ENCODE measurements at places on chromosomes 6 and 20.

DNA sequence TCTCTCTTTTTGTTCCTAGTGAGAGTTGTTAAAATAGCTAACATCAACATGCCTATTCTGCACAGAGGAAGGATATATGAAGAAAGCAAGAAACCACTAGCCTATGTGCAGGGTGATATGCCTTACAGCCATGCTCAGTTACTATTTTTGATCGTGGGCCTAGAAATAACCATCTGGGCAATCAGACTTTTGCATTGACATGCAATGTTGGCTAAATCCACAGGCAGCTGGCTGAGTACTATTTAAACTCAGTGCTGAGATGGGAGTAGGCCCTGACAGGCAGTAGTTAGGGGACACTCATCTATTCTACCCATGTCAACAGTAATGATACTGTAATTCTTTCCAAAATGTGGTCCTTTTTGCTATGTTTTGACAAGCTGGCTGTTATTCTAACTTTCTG lies 89.6 kb downstream of the HDGFL1 start:
- no peak for DNase-seq

GRCh38 chr20:61878478-61879302 lies 187.0 kb downstream of the TAF4 start:
- DNase-seq = no peak

GRCh38 chr20:58458342-58459057 lies 56.7 kb downstream of the APCDD1L start:
- no peak for DNase-seq

DNA sequence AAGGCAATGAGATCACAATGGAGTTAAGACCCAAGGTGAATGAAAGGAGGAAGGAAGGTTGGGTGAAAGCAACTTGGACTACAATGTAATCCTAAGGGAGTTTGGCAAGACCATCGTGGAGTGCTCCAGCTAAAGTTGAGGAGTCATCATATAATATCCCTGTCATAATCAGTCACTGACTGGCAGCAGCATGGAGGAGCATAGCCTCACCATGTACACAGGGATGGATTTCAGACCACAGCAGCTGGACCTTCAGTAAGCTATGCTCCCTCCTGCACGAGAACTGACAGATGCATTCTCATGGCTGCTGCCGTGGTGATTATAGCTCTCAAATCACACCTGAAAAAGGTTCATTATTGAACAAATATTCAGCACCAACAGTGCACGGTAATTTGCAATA lies 43.0 kb downstream of the GOPC start:
- DNase-seq = no peak

- DNase-seq = no peak
Observed at GRCh38 chr6:52389626-52390360, 27.8 kb downstream of the PAQR8 start.

DNA sequence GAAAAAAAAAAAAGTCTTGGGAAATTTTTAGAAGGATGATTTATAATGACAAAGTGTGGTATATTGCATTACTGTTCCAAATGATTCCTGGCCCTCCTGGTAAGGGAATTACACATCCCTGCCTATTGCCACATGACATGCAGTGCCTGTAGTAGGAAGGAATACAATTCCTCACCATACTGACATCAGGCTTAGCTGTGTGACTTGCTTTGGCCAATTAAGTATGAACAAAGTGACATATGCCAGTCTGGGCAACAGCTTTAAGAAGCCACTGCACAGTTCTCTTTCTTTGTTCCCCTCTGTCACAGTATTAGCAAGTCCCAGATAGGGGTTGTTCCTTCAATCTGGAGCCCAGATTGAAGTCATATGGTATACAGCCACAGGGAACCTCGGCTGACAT lies 100.5 kb downstream of the KIF13A start:
- no peak for DNase-seq

DNA sequence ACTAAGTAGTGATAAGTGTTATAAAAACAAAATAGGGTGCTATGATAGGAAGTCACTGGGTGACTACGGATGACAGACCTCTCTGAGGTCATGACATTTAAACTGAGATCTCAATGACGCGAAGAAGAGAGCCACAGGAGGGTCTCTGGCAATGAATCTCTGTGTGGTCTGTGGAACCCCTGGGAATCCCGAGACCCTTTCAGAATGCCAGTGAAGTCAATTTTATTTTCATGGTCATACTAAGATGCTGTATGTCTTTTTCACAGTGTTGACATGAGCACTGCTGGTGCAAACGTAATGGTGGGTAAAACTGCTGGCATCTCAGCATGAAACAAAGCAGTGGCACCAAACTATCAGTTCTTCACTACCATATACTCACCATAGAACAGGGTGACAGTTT lies 155.0 kb downstream of the GJA10 start:
- DNase-seq = no peak

GRCh38 chr6:23952245-23952644 lies 173.8 kb upstream of the NRSN1 start:
- no peak for DNase-seq

- no peak for DNase-seq
Observed at GRCh38 chr6:156378853-156379252, 398.3 kb upstream of the ARID1B start.

DNA sequence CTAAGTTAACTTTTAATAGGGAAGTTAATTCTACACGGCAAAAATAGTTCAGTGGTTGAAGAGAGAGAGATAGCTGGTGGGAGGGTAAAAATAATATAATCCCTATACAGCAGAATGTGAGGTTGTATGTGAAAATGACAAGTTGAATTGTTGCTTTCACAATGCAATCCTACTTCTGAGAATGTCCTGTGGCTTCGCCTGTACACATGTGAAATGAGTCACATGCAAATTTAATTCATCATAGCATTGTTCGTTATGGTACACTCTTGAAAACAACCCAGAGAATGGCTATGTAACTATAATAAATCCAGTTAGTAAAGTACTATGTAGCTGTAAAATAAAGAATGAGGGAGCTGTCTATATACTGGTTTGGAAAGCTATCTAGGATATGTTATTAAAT lies 46.0 kb upstream of the HINT3 start:
- no peak for DNase-seq

- no peak for DNase-seq
Observed at GRCh38 chr6:139204978-139205377, 70.1 kb downstream of the HECA start.

DNA sequence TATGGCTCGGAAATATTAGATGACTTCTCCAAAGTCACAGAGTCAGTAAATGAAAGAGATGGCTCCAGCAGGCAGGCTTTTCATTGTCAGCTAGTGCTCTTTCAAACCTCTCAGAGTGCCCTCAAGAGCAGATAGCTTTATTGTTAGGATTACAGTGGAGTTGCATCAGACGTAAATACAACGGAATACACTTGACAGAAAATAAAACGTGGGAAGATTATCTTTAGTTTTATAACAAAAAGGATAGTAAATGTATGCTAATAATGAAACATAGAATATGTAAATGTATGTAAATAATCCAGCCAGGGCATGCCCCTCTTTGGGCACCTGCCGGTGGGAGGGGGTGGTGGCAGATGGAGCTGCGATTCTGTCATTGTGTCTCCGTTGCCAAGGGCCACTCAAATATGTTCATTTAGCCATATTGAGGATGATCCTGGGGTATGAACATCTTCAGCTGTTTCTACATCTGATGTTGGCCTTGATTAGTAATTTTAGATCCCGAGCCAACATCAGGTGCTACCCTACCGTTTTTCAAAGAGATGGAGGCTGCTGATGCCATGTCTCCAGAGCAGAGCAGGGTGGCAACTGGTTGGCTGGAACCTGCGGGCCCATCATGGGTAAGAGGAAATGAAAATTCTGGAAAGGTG lies 358.3 kb upstream of the SULF2 start:
- DNase-seq = no peak

- peak; percentile 29 for DNase-seq
Observed at GRCh38 chr6:94468830-94469229, 1049.5 kb upstream of the EPHA7 start.

GRCh38 chr6:41937472-41937860 lies 4.1 kb downstream of the CCND3 start:
- no peak for DNase-seq

- no peak for DNase-seq
Observed at GRCh38 chr6:1789092-1789491, 179.4 kb downstream of the FOXC1 start.

DNA sequence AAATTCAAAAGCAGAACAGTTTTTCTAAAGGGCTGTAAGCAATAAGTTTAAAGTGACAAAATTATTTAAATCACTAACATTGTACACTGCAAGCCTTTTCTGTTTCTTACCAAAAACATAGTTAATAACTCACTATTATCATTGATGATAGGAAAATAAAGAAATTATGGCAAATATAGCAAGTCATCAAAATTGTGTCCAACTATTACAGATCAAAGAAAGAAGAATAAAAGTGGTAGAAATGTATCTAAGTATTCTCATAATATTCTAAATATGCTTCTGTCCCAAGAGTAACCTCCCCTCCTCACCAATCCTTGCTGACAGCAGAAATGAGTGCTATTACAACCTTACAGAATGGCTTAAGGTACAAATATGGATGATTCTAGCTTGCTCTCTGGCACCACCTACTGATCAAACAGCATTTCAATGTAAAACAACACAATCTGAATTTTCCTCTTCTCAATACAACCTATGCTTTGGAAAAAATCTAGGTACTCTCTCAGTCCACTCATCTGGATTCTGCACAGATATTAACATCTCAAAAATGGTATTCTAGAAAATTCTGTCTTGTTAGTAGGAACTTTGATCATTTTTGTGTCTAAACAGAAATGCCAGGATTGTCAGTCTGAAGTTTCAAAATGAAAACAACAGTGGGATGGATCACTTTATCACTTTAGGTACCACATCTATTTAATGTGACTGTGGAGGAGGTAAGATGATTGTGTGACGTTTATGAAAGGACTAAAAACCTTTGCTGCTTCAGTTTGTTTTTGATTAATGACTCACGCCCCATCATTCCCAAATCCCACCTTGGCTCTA lies 40.9 kb downstream of the ZFP64 start:
- DNase-seq = no peak

GRCh38 chr6:153727885-153728284 lies 311.2 kb upstream of the OPRM1 start:
- DNase-seq = no peak

DNA sequence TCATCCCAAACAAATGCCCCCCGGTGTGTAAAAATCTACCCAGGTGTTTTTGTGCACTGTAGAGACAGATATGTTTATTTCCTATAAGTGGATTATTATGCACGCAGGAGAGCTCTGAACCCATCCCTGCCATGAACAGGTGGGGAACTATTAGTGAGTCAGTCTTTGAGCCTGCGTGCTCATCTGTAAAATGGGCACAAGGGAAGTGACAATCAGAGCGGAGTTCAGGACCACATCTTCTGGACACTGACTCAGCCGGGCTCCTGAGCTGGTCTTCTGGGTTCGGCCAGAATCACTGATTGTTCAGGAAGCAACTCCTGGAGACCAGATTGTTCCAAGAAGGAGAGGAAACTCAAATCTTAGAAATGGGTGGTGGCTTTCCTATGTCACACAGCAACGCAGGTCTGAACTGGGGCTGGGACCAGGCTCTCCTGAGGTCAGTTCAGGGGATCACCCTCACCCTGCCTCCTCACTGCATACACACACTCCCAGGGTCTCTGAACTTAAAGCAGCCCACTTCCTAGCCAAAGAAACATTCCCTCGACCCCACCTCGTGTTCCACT lies 27.3 kb upstream of the TGM2 start:
- no peak for DNase-seq

DNA sequence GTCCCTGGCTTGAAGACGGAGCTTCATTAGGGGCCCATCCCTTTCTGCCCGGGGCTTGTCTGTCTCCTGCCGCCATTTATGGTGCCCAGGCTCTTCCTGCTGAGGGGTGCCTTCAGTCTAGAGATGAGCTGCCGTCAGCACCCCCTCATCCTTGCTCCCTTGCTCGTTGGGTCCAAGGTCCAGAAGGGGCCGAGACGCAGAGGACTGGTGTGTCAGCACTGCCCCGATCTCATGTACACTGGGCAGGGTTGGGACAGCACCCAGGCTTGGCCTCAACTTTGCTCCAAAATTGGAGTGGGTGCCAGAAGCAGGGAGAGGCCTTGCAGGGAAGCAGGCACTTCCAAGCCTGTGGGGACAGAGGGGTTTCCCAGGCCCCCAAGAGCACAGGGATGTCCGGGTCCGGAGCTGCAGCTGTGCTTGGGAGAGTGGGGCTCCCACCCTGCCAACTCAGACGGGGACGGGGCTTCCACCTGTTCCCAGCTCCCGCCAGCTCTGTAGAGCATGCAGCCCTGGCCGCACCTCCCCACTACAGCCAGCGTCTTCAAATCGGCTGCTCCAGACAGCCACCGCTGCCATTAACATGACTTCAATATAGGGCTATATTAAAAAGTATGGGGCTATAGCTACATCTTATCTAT lies 488.8 kb downstream of the TENT5A start:
- peak; percentile 15 for DNase-seq

- DNase-seq = no peak
Observed at GRCh38 chr20:55472704-55473103, 532.6 kb downstream of the CBLN4 start.

DNA sequence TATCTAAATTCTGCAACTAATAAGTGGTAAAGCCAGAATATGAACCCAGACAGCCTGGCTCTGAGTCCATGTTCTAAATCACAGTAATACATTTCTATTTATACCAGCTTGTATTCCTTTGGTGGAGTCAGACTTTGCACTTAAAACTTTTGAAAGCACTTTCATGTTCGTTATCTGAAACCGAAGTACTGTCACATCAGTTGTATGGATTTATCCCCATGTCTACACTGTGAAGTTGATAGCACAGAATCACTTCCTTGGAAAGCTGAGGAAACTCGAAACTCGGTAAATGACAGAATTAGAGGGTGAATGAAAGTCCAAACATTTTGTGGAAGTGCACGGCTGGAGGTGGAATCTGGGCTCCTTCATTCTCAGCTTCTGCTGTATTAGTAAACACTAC lies 28.3 kb upstream of the CTAGE9 start:
- DNase-seq = no peak

- DNase-seq = no peak
Observed at GRCh38 chr6:95948324-95948723, 67.5 kb upstream of the FUT9 start.

DNA sequence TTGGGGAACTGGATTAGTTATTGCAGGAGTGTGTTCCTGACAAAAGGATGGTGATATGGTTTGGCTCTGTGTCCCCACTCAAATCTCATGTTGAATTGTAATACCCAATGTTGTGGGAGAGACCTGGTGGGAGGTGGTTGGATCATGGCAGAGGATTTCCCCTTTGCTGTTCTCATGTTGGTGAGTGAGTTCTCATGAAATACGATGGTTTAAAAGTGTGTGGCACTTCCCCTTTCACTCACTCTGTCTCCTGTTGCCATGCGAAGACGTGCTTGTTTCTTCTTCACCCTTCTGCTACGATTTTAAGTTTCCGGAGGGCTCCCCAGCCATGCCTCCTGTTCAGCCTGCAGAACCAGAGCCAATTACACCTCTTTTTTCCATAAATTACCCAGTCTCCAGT lies 16.2 kb upstream of the TREM1 start:
- DNase-seq = no peak
